ENCODE measurements at places on chromosomes 13 and 19. TPM values are rescaled to one million over a fixed set of nuclear protein-coding genes. Genes with fewer than 3 reads are reported as not detected.

DNA sequence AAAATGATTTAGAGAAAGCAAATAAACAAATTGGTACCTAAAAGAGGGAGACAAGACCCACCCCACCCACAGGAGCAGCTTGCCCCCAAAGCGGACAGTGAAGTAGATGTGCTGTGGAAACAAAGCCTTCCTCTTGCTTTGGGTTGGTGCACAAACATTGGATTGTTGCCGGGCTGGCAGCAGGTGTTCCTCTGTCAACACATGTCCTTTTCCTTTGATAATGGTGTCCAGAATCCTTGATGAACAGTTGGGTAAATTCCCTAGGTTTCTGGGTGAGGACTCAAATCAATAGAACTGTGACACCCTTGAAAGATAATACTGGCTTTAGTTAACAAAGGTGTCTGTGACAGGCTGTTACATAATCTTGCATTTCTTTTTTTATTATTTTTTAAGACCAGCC, 311.8 kb downstream of the SPRY2 start:
- no peaks in the 10 kb centered on the region for H3K27me3 ChIP-seq
- H3K27ac ChIP-seq, result no peak overlapping the region
- no peaks in the 10 kb centered on the region for H3K4me1 ChIP-seq
- H3K36me3 ChIP-seq, result no peaks in the 10 kb centered on the region
- H3K4me3 ChIP-seq, result no peak overlapping the region

GRCh38 chr19:47776568-47776967, 1.9 kb upstream of the SELENOW start:
- DNase-seq, result no peak
- H3K36me3 ChIP-seq, result peaks cover 6% of the 10 kb centered on the region
- no peaks in the 10 kb centered on the region for H3K27me3 ChIP-seq
- peak overlapping the region; percentile 96 for H3K27ac ChIP-seq
- H3K4me1 ChIP-seq, result peaks cover 38% of the 10 kb centered on the region

The OR4F17 gene
- total RNA-seq, result not detected

The FRY gene
- total RNA-seq, result 26.1 TPM

DNA sequence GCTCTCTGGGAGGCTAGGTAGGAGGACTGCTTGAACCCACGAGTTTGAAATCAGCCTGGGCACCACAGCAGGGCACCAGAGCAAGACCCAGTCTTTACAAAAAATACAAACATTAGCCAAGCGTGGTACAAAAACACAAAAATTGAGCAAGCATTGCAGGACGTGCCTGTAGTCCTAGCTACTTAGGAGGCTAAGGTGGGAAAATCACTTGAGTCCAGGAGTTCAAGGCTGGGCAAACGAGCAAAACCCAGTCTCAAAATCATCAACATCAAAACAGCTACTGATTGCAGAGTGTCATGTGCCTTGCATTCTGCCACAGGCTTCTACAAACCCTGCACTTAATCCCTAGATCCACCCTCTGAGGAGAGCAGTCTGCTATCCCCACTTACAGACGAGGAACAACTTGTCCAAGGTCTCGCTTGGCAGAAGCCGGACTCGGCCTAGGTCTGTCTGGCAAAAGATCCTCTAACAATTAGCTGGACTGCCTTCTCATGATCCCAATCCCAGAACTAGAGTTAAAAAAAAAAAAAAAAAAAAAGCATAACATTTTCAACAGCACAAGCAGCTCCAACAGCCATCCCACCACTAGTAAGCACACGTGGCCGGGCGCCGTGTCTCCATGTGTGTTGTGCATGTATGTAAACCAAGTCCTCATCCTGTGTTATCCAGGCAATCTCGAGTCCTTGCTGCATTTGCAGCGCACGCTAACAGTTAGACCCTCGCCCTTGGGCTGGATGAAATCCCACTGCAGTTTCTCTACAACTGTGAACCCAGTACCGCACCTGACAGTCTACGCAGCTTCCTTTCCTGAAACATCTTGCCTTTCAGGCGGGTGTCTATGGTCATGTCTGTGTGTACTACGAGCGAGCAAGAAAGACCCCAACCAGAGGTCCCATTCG, 2.0 kb downstream of the PPP6R1 start:
- DNase-seq, result peak; percentile 75
- H3K27ac ChIP-seq, result peak overlapping the region; percentile 93
- H3K4me1 ChIP-seq, result peaks cover 67% of the 10 kb centered on the region
- no peaks in the 10 kb centered on the region for H3K36me3 ChIP-seq
- H3K4me3 ChIP-seq, result peak overlapping the region; percentile 93

GRCh38 chr13:109671919-109672318, 114.5 kb downstream of the IRS2 start:
- DNase-seq, result no peak
- H3K27me3 ChIP-seq, result no peaks in the 10 kb centered on the region
- no peaks in the 10 kb centered on the region for H3K36me3 ChIP-seq
- H3K4me1 ChIP-seq, result peaks cover 6% of the 10 kb centered on the region

- no peak overlapping the region for H3K27ac ChIP-seq
- peaks cover 4% of the 10 kb centered on the region for H3K4me1 ChIP-seq
- H3K36me3 ChIP-seq, result no peaks in the 10 kb centered on the region
- peaks cover 3% of the 10 kb centered on the region for H3K27me3 ChIP-seq
- no peak overlapping the region for H3K4me3 ChIP-seq
Observed at GRCh38 chr13:26016189-26016588, 35.6 kb downstream of the SHISA2 start.
